ENCODE measurements at places on chromosomes 5 and 9. TPM values are rescaled to one million over a fixed set of nuclear protein-coding genes. Genes with fewer than 3 reads are reported as not detected.

The PCDHA1 gene
- 0.09 TPM for total RNA-seq

The PTRH1 gene
- total RNA-seq: 17.2 TPM

The NFIL3 gene
- 18.8 TPM for total RNA-seq

The TTLL11 gene
- 7.3 TPM for total RNA-seq

The CCDC192 gene
- total RNA-seq: not detected
